Non-pigmented ciliary epithelial cell (primary cell): ENCODE measurements at places on chromosomes 13 and 19.

DNA sequence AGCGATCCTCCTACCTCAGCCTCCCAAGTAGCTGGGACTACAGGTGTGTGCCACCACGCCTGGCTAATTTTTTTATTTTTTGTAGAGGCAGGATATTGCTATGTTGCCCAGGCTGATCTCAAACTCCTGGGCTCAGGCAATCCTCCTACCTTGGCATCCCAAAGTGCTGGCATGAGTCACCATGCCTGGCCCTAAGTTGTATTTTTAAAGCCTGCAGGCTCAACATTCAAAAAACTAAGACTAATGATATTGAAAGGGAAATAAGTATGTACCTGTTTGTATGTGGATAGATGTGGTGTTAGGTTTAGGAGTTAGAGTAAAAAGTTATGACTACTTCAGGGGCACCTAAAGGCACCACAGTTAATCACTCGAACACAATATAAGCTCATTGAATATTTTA is 5.4 kb upstream of the IPO5 start:
- DNase-seq: no peak

DNA sequence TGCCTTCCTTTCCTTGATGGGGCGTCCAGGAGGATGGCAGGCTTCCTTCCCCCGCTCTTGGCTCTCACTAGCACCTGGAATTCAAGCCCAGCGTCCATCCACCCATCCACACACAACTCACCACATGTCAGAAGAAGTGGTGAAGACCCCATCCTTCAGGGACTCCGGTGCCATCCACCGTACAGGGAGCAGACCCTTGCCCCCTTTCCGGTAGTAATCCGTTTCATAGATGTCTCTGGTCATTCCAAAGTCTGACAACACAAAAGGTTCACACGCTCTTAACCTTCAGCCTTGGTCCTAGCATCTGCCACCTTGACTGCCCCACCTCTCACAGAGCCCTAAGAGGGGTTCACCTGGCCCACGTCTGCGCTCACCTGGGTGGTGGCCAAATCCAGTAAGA is 51.0 kb downstream of the ZNF557 start:
- DNase-seq: no peak

DNA sequence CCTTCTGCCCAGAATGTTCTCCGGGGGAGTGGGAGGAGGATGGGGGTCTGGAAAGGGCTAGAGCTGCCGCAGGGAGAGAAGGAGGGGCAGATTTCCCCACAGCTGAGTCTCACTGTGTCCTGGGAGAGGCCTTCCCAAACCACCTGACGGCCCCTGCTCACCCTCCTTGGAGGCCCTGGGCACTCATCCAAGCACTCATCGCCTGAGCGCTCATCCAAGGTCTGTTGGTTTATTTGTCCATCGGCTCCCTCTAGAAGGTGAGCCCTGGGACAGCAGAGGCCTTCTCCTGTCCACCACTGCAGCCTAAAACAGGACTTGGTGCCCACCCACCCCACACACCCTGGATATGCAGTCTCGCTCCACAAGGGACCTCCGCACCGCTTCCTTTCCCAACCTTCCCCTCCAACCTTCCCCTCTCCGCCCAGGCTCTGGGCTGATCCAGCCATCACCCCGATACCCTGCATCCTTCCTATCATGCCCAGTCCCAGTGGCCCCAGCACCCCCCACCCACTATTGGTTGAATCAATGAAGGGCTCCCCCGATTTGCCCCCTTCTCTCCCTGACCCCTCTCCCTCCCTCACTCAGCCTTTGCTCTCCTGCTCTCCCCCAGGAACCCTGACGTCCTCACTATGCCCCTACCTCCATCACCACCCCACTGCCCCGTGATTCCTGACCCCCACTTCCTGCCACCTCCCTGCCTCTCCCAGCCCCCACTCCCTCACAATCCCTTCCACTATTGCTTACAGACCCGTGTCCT is 1.7 kb downstream of the UBXN6 start:
- no peak for DNase-seq

- no peak for DNase-seq
These were observed 1.6 kb upstream of the PCDH8 start for GRCh38 chr13:52850072-52850395.

GRCh38 chr13:37597477-37598025 is 1.0 kb downstream of the POSTN start:
- no peak for DNase-seq

GRCh38 chr13:59991395-59991794 is 172.3 kb downstream of the DIAPH3 start:
- no peak for DNase-seq

DNA sequence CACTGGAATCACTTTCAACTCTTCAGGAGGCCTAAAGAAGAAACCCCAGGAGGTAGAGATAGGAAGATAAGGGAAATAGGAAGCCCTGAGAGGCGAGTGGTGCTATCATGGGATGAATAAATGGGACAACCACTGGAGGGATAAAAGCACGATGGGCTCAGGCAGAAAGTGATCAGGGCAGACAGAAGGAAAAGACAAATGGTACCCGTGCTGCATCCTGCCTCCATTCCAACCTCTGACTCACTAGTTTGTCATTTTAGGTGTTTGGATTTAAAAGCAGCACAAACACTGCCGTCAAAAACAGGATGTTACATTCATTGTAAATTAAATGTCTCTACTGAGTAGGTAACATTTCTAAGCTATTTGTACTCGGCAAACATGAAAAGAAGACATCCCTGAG is 314.3 kb upstream of the HTR2A start:
- DNase-seq: no peak

DNA sequence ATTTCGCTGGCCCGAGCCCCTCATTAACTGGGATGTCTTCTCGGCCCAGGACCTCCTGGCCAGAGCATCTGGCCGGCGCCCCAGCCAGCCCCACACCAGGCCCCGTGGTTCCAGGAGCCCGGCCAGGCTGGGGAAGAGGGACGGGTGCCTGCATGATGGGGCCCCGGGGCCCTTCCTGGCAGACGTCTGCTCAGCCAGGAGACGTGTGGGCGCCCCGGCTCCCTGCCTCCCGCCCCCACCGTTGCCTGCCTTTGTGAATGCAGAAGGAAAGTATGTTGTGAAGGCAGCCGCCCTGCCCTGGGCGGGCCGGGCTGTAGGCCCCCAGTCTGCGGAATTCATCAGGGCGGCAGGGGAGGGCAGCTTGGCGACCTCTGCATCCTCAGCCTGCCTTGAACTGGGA is 4.4 kb upstream of the COMP start:
- DNase-seq: no peak

GRCh38 chr19:38852231-38853044 is 2.7 kb upstream of the HNRNPL start:
- DNase-seq: no peak

DNA sequence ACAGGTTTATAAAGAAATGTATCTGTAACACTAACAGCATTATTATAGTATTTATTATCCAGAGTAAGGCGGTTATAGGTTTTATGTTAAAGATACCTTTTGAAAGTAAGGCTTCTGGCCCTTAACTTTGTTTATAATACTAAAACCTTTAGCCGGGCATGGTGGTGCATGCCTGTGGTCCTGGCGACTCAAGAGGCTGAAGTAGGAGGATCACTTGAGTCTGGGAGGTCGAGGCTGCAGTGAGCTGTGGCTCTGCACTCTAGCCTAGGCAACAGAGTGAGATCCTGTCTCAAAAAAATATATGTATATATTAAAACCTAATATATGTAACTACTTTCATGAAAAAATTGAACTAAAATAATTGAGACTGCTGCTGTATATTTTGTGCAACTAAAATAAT is 98.7 kb upstream of the KLF5 start:
- DNase-seq: no peak

DNA sequence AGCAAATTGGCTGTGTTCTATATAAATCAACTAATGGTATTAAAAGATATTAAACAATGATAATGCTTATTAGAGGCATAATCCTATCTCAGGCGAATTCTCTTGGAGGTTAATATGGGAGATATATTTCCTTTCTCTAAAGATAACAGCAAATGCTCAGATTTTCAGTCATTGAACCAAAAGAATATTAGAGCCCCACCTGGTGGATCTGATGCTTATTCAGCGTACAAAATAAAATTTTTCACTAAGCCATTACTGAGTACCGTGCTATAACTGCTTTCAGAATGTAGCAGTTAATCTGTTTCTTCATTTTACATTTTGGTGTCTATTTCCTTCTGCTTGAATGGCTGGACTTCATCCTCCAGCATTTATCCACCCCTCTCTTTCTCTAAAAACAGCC is 143.3 kb upstream of the IPO5 start:
- DNase-seq: no peak

- no peak for DNase-seq
These were observed 145.5 kb downstream of the DLEU7 start for GRCh38 chr13:50697746-50698539.

GRCh38 chr19:55935206-55935605 is 3.1 kb upstream of the NLRP13 start:
- DNase-seq: no peak

DNA sequence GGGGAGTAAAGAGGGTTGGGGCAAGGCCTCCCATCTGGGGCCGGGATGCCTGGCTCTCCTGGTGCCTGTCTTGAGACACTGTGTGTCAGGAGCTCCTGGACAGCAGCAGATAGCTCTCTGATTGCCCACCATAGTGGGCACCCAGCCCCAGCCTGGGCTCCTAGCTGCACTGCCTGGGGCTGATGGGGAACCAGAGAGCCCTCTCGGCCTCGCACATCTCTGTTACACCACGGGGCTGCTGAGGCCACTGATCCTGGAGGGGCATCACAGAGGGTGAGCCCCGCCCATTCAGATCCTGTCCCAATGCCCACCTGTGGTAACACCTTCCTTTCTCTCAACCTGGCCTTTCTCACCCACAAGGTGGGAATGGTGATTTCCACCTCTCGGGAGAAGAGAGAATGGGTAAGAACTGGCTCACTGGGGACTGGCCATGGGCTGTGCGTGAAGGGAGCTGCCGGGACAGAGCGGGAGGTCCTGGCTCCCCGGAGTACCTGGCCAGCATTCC is 135.9 kb downstream of the URI1 start:
- no peak for DNase-seq

DNA sequence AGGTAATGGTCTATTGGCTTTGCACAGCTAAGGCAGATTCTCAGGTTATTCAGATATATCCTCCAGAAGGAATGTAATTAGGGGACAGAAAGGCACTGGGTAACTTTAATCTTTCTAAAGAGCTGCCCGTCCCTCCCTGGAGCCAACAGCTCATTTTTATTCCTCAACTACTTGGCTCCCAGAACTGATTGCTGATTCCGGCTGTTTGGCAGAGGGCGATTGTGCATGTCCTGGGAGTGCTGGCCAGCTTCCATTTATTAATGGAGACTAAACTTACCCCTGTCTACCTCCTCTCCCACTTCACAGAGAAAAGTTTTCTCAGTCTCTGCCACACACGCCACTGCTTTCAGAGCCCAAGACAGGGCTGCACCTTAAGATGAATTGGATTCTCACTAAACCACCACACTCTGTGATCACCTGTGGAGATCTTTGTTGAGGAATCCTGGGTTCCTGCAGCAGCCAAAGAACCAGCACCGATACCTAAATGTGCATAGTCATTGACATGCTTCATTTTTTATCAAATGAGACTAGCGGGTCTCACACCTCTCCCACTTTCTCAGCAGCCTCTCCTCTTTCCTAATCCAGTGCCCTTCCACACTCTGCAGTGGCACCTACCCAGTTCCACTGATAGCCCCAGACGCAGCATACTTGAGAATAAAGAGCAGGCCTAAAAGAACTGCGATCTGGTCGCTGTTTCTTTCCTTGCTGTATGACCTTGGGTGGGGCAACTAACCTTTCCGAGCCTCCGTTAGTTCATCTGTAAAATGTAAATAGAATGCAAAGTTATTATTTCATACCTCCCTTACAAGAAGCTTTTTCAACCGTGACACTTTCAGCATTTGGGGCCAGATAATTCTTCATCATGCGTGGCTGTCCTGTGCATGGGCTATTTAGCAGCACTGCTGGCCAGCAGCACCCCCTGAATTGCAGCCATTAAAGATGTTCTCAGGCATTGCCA is 648.7 kb downstream of the UQCRFS1 start:
- DNase-seq: no peak

- no peak for DNase-seq
These were observed 15.4 kb downstream of the CARS2 start for GRCh38 chr13:110690516-110690915.

DNA sequence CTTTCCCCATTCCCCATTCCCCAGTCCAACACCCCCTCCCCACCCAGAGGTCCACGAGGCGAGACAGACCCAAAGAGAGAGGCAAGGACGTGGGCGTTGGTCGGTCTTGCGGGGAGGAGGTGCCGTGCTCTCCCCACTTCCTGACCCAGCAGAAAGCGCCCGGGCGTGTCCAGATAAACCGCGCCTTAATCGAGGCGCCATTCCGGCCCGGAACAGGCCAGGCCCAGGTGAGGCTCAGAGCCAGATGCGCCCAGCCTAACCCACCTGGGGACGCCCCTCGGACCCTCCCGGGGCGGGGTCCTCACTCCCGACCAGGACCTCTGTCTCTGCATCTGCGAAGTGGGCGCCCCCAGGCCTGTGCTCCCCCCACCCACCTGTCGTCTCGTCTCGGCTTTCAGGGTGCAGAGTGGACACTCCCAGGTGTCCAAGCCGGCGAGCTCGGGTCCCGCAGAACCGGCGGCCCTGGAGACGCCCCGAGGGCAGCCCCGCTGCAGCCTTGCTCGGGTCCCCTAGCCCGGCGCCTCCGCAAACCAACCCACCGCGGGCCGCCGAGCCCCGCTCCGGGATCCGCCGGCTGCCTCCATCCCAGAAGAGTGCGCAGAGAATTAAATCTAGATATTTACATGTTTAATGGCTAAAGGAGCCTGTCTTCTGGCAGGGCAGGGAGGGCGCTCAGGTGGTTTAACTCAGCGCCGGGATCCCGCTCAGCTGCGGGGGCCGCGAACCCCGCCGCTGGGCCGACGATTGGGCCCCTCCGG is 5.0 kb upstream of the ONECUT3 start:
- no peak for DNase-seq

DNA sequence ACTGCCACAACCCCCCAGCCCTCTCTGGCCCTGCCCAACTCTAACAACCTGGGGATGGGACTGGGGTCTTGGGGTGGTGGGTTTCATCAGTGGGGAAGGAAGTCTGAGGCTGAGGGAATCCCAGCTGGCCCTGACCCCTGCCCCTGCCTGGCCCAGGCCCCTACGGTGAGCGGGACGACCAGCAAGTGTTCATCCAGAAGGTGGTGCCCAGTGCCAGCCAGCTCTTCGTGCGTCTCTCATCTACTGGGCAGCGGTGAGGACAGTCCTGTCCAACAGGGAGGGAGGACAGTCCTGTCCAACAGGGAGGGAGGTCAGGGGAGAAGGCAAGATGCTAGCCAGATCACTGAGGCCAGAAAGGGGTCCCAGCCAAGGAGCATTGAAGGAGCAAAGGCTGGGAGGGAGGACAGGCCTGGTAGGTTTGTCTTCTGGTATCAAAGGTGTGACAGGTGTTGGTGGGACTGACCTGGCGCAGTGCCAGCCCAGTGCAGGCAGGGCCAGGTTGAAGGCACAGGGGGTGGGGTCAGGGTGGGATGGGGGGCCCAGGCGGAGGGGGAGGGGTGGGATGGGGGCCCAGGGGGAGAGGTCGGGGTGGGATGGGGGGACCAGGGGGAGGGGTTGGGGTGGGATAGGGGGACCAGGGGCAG is 12.1 kb upstream of the LTBP4 start:
- no peak for DNase-seq

GRCh38 chr13:59584761-59585670 is 578.7 kb downstream of the DIAPH3 start:
- DNase-seq: no peak

- DNase-seq: no peak
These were observed 56.3 kb upstream of the GPR12 start for GRCh38 chr13:26816881-26817280.
